ENCODE measurements at places on chromosomes 2 and 18.

- no peak for DNase-seq
- no peaks in the 10 kb centered on the region for H3K27me3 ChIP-seq
- H3K4me3 ChIP-seq: no peak overlapping the region
- no peak overlapping the region for H3K27ac ChIP-seq
Measured at GRCh38 chr18:11322716-11323115, 173.3 kb upstream of the PIEZO2 start.

DNA sequence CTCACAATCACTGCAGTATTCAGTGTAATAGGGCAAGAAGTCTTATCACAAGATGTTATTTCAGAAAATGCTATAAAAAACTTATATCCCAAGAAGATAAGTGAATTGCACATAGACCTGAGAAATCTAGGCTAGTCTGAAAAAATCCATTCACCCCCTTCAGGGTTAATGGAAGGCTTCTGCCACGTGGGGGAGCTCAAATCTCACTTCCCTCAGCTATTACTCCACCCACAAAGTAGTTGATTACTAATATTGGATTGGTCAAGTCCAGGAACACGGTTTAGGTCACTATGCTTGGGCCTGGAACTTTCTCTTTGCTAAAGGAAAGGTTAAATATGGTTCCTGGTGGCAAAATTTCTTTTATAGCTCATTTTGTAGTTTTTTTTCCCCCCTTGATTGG lies 51.2 kb upstream of the ADAM23 start:
- no peaks in the 10 kb centered on the region for H3K36me3 ChIP-seq
- no peaks in the 10 kb centered on the region for H3K4me1 ChIP-seq
- DNase-seq: no peak

DNA sequence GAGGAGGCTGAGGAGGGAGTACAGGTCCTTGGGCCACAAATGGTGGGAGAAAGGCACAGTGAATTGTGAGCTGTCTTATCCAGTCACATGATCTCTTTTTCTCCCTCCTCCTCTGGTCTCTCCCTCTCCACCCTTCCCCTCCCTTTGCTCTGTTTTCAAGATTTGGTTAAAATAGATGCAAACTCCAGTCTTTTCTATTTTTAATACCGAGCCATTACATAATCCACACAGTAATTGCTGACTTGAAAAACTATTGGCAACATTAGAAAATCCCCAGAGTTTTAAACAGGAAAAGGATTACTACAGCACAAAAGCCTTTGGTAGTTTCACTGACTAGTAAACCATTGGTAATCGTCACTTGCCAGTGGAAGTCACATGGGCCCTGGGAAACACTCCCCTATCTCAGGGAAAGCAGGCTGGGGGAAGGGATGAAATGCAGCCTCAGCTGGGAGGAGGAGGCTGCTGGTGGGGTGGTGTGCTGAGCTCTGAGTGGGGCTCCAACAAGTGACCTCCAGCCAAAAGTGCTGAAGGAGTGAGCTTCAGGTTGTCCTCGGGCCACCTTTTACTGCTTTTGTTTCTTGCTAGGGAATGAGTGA lies 57.4 kb upstream of the PCBP1 start:
- H3K4me1 ChIP-seq: peaks cover 41% of the 10 kb centered on the region
- H3K27me3 ChIP-seq: no peaks in the 10 kb centered on the region
- DNase-seq: no peak
- H3K4me3 ChIP-seq: no peak overlapping the region

GRCh38 chr18:51300912-51301311 lies 103.4 kb upstream of the MEX3C start:
- H3K27me3 ChIP-seq: no peaks in the 10 kb centered on the region
- no peak overlapping the region for H3K4me3 ChIP-seq
- H3K36me3 ChIP-seq: no peaks in the 10 kb centered on the region
- H3K4me1 ChIP-seq: no peaks in the 10 kb centered on the region
- no peak overlapping the region for H3K27ac ChIP-seq
- no peak for DNase-seq

DNA sequence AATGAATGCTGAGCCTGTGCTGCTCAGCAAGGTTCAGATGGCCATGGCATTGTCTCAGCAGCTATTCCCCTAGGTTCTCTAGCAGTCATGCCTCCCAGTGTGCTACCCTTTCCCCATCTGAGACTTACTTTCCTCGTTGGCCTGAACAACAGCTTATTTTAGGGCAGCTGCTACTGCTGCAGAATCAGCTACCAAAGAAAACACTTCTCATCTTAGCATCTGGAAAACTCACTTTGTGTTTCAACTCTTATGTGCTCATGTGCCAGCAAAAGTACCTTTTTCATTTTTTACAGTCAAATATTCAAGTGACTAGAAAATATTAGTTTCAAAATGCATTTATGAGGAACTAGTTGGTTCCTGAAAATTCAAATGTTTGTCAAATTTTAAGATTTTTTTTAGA lies 60.4 kb upstream of the ZNF397 start:
- no peaks in the 10 kb centered on the region for H3K36me3 ChIP-seq
- DNase-seq: no peak
- no peaks in the 10 kb centered on the region for H3K4me1 ChIP-seq
- H3K27me3 ChIP-seq: no peaks in the 10 kb centered on the region
- H3K27ac ChIP-seq: no peak overlapping the region

DNA sequence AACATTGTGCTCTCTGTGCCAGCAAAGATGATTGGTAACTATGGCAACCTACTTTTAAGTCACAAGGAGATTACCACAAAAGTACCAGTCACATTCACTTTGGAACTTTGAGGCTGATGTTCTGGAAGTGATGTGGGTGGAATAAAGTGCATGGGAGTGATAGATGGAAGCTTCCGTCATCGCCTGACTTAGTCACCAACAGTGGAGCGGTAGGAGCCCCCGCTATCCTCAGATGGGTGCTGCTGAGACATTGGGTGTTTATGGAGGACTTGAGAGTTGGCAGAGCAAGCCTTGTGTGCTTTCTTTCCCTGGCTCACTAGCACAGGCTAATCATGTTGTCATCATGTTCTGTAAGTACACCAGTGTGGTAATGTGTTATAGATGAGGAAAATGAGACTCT lies 4.6 kb downstream of the PPP1R7 start:
- no peak overlapping the region for H3K27ac ChIP-seq
- H3K27me3 ChIP-seq: no peaks in the 10 kb centered on the region
- no peak for DNase-seq
- H3K4me3 ChIP-seq: no peak overlapping the region

- no peaks in the 10 kb centered on the region for H3K36me3 ChIP-seq
- no peak overlapping the region for H3K27ac ChIP-seq
- no peak overlapping the region for H3K4me3 ChIP-seq
- H3K27me3 ChIP-seq: peaks cover 15% of the 10 kb centered on the region
- DNase-seq: no peak
- H3K4me1 ChIP-seq: no peaks in the 10 kb centered on the region
Measured at GRCh38 chr2:126946318-126947102, 47.8 kb downstream of the TEX51 start.

DNA sequence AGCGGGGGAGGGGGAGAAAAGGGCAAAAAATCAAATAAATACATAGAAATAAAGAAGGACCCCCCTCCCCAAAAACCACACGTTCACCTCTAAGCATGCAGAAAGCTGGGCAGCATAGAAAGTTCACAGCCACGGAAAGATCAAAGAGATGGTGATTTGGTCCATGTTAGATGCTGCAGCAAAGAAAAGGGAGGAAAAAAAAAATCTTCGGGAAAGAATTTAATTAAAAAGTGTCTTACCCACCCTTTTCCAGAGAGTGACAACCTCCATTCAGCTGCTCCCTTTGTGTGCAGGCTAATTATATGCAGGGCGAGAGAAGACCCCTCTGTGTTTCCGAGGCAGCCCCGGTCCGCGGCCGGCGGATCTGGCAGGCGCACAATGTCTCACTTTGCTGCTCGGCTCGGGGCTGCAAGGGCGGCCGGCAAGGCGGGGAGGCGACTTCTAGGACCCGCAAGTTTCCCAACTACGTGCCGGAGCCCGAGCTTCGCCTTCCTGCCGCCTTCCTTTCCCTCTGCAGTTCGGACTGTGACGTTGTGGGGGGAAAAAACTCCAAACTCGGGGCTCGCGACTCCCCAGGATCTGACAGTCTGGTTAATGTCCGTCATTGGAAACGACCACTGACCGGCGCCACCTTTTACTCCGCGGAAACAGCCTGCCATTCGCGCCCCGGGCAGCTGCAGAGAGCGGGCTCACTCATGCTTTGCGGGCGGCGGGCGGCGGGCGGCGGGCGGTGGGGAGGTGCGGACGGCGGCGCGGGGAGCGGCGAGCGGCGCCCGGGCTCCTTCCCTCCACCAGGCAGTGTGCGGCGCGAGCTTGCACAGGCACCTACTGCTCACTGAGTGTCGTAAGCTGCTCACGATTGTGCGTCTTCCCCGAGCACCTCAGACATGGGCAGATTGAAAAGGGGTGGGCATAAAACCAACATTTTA lies at the start of gene LRRTM1:
Gene LRRTM1 (minus strand): TSS at position 844 of the 929 bp plus-strand sequence. CDS start 933 bp downstream, outside the sequence.
- no peaks in the 10 kb centered on the region for H3K36me3 ChIP-seq
- peaks cover 62% of the 10 kb centered on the region for H3K27me3 ChIP-seq
- H3K27ac ChIP-seq: no peak within 1 kb of the TSS
- H3K4me1 ChIP-seq: peaks cover 13% of the 10 kb centered on the region
- DNase-seq: peak; percentile 73

- no peak for DNase-seq
- no peaks in the 10 kb centered on the region for H3K4me1 ChIP-seq
- H3K27me3 ChIP-seq: no peaks in the 10 kb centered on the region
- H3K27ac ChIP-seq: no peak overlapping the region
- H3K4me3 ChIP-seq: no peak overlapping the region
- no peaks in the 10 kb centered on the region for H3K36me3 ChIP-seq
Measured at GRCh38 chr2:238667008-238667407, 180.9 kb upstream of the TWIST2 start.

DNA sequence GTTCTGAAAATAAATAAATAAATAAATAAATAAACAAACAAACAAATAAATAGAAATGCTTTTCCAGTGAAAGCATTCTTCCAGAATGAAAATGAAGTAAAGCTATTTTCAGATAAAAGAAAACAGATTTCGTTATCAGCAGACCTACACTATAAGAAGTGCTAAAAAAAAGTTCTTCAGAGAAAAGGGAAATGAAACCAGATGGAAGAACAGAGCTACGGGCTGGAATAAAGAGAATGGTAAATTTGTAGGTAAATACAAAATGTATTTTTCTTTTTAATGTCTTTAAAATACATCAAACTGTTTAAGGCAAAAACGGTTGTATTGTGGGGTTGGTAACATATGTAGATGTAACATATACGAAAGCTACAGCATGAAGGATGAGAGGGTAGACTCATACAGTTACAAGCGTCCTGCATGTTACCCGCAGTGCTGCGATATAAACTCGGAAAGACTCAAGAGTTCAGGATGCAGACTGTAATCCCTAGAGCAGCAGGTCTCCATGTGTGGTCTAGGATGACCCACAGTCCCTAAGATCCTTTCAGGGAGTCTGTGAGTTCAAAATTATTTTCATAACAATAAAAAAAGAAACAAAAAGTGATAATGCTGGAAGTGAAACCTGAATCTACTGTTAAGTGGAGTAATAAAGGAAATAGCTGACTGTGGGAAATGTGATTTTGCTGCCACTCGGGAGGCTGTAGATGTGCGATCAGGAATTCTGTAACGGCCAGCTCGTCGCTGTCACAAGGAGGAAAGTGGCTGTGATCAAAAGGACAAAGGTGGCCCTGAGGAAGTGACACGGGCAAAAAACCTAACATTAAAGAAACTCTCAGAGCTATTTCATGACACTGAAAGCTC lies 5.3 kb upstream of the RAB12 start:
- peaks cover 8% of the 10 kb centered on the region for H3K4me1 ChIP-seq
- H3K27ac ChIP-seq: no peak overlapping the region

DNA sequence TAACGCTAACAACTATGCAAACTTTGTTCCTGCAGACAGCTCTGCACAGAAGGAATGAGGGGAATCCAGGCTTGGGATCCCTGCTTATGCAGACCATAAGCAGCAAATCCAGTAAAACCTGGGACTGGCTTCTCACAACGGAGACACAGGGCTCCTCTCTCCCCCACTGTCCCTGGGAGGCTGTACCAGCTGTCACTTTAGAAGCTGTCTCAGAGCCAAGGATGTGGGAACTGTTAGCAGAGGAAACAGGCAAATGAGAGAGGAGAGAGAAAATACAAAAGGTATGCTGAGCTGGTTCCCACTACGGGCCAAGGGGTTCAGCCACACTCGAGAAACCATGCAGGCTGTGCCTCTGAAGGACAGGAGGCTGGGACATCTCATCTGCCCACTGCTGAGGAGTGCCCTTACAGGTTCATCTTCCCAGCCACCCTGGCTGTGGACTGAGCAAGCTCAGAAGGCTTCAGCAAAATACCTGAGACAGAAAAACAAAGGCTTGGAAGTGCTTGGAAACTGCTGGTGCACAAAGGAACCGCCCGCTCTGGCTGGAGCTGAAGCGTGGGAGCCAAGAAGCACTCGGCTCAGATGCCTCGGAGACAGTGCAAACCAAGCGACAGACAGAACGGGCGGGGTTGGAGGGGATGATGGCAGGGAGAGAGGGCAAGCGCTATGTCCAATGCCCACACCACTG lies 72.5 kb downstream of the FAM210A start:
- no peaks in the 10 kb centered on the region for H3K27me3 ChIP-seq
- H3K36me3 ChIP-seq: no peaks in the 10 kb centered on the region
- no peak for DNase-seq
- no peak overlapping the region for H3K27ac ChIP-seq
- no peak overlapping the region for H3K4me3 ChIP-seq

DNA sequence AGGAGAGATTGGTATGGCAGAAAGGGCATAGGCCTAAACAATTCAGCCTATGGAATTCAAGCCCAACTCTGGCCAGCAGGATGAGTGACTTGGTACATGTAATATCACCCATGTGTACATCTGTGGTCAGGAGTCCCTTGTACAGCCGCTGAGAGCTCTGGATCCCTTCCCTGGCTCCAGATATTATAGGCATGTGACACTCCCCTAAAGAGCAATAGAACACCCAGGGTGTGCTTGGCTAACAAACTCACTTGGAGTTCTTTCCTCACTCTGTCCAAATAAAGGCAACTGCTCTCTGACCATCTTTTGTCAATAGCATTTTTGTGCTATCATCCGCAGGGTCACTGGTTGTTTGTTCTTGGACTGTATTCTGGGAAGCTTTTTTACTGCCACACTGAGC lies 197.4 kb upstream of the NCKAP5 start:
- DNase-seq: no peak
- H3K27ac ChIP-seq: no peak overlapping the region
- H3K27me3 ChIP-seq: no peaks in the 10 kb centered on the region
- no peaks in the 10 kb centered on the region for H3K36me3 ChIP-seq
- no peak overlapping the region for H3K4me3 ChIP-seq
- H3K4me1 ChIP-seq: peaks cover 2% of the 10 kb centered on the region

- H3K4me3 ChIP-seq: peak overlapping the region; percentile 63
- H3K27me3 ChIP-seq: no peaks in the 10 kb centered on the region
- H3K4me1 ChIP-seq: peaks cover 9% of the 10 kb centered on the region
Measured at GRCh38 chr2:234494361-234495250, 2.3 kb downstream of the ARL4C start.

DNA sequence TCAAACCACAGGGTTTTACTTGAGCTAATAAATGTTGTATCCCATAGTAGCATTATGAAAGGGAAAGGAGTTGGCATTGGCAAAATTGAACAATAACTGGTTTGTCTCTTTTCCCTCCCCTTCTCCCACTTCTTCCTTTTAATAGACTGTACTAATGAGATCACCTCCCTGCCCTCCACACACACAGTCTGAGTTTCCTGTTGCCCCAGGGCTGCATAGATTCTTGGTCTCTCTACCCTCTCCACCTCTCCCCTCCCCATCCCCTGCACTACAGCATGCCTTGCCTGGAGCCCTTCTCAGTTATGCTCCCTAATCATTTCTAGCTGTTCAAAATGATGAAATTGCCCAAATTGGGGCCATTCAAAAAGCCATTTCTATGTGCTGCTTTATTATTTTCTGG lies 37.2 kb upstream of the NEMP2 start:
- H3K4me1 ChIP-seq: no peaks in the 10 kb centered on the region
- no peak overlapping the region for H3K27ac ChIP-seq
- no peak overlapping the region for H3K4me3 ChIP-seq
- no peaks in the 10 kb centered on the region for H3K36me3 ChIP-seq
- H3K27me3 ChIP-seq: no peaks in the 10 kb centered on the region
